Fibroblast of the aortic adventitia (primary cell): ENCODE measurements at places on chromosomes 4 and X.

DNA sequence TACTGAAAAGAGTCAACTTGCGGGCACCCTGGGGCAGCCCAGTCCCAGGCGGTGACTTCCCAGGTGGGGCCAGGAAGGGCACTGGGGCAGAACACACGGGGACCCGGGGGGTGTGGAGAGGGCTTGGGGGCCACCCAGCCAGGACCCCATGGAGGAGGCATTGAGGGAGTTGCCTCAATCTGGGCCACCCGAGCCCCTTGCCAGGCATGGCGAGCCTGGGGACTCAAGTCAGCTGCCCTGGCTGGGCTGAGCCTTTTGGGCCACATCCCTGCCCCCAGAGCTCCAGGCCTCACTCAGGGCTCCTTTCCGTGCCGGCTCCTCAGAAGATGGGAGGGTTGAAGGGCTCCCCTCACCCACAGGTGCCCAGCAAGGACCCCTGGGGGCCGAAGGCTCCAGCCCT, 6.6 kb upstream of the CPLX1 start:
- DNase-seq, result no peak

- DNase-seq, result no peak
Measured at GRCh38 chr4:188053302-188053701, 56.1 kb downstream of the TRIML2 start.

DNA sequence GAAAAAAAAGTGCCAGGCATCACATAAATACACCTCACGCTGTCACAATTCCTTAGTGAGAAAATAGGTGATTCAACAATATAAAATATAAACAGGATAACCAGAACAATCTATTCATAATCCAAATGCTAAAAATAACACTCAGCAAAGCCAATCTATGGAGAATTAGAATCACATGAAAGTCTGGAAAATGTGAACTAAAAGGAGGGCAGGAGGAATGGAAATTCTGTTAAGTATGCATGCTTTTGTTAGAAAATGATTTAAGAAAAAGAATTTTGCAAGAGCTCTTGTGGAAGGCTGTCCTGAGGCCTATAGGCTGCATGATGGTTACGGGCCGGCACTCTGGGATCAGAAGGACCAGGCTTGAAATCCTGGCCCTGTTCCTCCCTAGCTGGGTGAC, 70.6 kb upstream of the PROM1 start:
- DNase-seq, result no peak

DNA sequence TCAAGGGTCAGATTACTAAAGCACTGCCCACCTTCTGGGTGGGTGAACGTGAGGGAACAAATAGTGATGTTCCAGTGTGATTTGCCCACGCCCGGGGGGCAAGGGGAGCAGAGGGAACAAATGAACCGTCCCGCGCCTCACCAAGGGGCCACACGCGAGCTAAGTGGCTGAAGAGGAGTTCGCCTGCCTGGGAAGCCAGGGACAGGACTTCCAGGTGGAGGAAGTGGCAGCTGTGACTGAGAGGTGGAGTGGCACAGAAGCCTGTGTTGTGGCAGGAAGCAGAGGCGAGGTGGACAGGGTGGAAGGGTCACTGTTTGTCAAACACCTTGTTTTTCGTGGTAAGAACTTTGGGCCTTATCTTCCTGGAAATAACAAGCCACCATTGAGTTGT, 9.0 kb upstream of the SORBS2 start:
- no peak for DNase-seq

DNA sequence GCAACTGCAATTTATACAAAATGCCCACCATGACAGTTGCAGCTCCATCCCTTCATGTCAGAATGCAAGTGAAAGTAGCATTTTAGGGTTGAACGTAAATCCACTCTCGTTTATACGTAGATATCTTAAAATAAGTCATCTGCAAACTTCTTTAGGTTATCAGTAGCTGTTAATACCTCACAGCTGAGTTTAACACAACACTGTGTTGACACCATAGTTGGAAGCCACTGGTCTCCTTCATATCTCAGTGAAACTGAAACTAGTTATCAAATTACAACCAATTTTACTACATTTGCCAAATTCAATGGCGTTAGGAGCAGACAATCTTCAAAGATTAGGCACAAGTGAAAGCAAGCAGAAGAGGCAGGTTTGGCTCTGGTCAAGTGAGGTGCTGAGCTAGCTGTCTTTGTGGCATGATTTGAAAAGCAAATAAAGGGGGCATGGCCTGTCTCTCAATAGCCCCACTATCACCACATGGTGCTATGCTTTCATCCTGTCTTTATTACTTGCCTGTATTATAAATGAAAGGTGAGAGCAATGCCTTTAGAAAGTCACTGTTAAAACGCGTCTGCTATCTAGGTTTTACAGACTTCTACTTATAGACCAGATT, 12.3 kb downstream of the PPP3CA start:
- DNase-seq, result peak; percentile 48

- peak; percentile 14 for DNase-seq
Measured at GRCh38 chr4:56742080-56742871, 61.2 kb upstream of the HOPX start.
